MCF 10A (cell line): ENCODE measurements at places on chromosomes 6 and 20. TPM values are rescaled to one million over a fixed set of nuclear protein-coding genes. Genes with fewer than 3 reads are reported as not detected.
A peak's percentile ranks its signal among the peaks of the same experiment; 100 is the strongest.

GRCh38 chr6:150065083-150065482, 3.8 kb downstream of the ULBP3 start:
- no peak for DNase-seq
- H3K4me1 ChIP-seq = peaks cover 2% of the 10 kb centered on the region
- H3K27ac ChIP-seq = no peak overlapping the region
- no peaks in the 10 kb centered on the region for H3K27me3 ChIP-seq

DNA sequence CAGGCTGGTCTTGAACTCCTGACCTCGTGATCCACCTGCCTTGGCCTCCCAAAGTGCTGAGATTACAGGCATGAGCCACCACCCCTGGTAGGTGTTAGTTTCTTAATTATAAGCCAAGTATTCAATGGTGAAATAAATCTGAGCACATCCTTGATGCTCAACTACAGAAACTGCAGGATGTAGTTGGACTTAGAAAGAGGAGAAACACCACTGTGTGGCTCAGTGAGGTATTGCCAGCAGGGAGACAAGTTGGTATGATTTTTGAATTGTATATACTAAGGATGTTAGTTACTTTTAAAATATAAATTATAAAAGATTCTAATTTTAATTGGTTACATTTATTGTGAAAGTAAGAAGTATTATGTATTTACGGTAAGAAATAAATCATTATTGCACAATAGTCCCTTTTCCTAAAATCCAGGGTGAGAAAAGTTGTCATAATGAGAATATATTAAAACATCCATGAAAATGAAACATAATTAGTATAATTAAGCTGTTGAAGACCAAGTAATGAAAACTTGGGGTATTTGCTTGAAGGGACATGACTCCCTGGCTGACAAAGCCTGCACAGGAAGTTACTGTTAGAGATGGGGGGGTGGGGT, 17.6 kb downstream of the SLC18B1 start:
- H3K27ac ChIP-seq = no peak overlapping the region
- no peaks in the 10 kb centered on the region for H3K4me1 ChIP-seq
- H3K4me3 ChIP-seq = no peak overlapping the region
- H3K27me3 ChIP-seq = no peaks in the 10 kb centered on the region
- H3K36me3 ChIP-seq = peaks cover 71% of the 10 kb centered on the region

GRCh38 chr20:13883425-13883824, 98.6 kb downstream of the NDUFAF5 start:
- H3K36me3 ChIP-seq = no peaks in the 10 kb centered on the region
- no peaks in the 10 kb centered on the region for H3K27me3 ChIP-seq
- DNase-seq = no peak
- peaks cover 6% of the 10 kb centered on the region for H3K4me1 ChIP-seq
- H3K4me3 ChIP-seq = no peak overlapping the region

DNA sequence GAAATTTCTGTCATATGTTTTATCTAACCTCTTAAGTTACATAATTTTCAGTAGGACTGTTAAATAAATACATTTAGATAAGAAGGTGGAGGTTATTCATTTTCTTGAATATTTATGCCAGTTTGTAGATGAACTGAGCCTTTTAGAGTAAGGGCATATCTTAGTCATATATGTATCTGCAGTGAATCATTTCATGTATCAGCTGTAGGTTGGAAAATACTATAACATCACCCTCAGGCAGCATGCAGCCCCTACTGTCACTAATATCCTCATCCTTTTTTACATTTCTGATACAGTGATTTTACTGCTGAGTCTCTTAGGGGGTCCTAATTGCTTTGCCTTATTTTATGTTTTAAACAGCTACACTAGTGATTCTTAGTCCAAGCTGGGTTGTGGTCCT, 19.5 kb upstream of the SUMO4 start:
- no peak for DNase-seq
- peaks cover 8% of the 10 kb centered on the region for H3K4me1 ChIP-seq
- no peaks in the 10 kb centered on the region for H3K27me3 ChIP-seq
- no peak overlapping the region for H3K27ac ChIP-seq
- no peak overlapping the region for H3K4me3 ChIP-seq

DNA sequence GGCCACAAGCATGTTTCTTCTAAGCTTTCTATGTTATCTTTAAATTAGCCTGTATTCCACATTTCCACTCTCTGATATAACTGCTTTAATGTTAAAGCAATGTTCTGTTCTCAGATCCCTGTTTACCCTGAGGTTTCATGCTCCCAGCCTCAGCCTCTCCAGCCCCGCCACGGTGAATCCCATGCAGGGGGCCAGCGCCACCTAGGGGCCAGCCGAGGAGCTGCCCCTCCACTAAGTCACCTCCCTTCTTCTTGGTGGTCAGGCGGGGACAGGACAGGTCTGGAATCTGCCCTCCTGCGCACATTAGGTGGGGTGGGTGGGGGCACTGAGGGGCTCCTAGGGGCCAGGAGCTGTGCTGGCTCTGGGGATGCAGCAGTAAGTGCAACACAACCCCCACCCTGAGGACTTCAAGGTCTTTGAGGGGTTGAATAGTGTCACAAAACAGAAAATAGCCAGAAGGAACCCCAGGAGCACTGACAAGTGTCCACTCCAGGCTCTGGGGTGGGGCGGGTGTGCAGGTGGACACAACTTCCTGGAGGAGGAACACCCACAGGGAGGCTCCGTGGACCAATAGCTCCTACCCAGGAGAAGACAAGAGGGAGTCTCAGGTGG, 61.6 kb downstream of the RAB44 start:
- peaks cover 11% of the 10 kb centered on the region for H3K4me1 ChIP-seq
- H3K4me3 ChIP-seq = no peak overlapping the region
- H3K27me3 ChIP-seq = no peaks in the 10 kb centered on the region

- no peak overlapping the region for H3K4me3 ChIP-seq
- H3K27me3 ChIP-seq = no peaks in the 10 kb centered on the region
- no peaks in the 10 kb centered on the region for H3K36me3 ChIP-seq
- H3K27ac ChIP-seq = no peak overlapping the region
- DNase-seq = no peak
- no peaks in the 10 kb centered on the region for H3K4me1 ChIP-seq
These were observed 271.3 kb downstream of the ESR1 start for GRCh38 chr6:152078804-152079203.

Gene TCP1
- 341 and 351 TPM in 2 replicates for total RNA-seq

GRCh38 chr6:3026791-3027626, 27.3 kb downstream of the NQO2 start:
- H3K4me1 ChIP-seq = peaks cover 16% of the 10 kb centered on the region
- DNase-seq = no peak
- no peaks in the 10 kb centered on the region for H3K27me3 ChIP-seq
- H3K27ac ChIP-seq = no peak overlapping the region
- no peak overlapping the region for H3K4me3 ChIP-seq

Gene ADGRG6
- total RNA-seq = 28.8 and 44.2 TPM in 2 replicates

Gene IMPG1
- total RNA-seq = not detected in 2 replicates

- peak; percentile 31 for DNase-seq
- no peak overlapping the region for H3K4me3 ChIP-seq
- H3K27ac ChIP-seq = no peak overlapping the region
- no peaks in the 10 kb centered on the region for H3K36me3 ChIP-seq
- H3K4me1 ChIP-seq = peaks cover 19% of the 10 kb centered on the region
These were observed 592.3 kb downstream of the PHF3 start for GRCh38 chr6:64227863-64228262.

- H3K4me3 ChIP-seq = no peak overlapping the region
- H3K27ac ChIP-seq = no peak overlapping the region
- H3K4me1 ChIP-seq = peaks cover 6% of the 10 kb centered on the region
- no peaks in the 10 kb centered on the region for H3K36me3 ChIP-seq
- no peaks in the 10 kb centered on the region for H3K27me3 ChIP-seq
- no peak for DNase-seq
These were observed 39.8 kb downstream of the SRSF3 start for GRCh38 chr6:36633915-36634314.

Gene DPPA5
- total RNA-seq = not detected in 2 replicates

- H3K4me3 ChIP-seq = no peak overlapping the region
- H3K27ac ChIP-seq = no peak overlapping the region
These were observed 7.3 kb downstream of the EBF4 start for GRCh38 chr20:2699775-2700413.

DNA sequence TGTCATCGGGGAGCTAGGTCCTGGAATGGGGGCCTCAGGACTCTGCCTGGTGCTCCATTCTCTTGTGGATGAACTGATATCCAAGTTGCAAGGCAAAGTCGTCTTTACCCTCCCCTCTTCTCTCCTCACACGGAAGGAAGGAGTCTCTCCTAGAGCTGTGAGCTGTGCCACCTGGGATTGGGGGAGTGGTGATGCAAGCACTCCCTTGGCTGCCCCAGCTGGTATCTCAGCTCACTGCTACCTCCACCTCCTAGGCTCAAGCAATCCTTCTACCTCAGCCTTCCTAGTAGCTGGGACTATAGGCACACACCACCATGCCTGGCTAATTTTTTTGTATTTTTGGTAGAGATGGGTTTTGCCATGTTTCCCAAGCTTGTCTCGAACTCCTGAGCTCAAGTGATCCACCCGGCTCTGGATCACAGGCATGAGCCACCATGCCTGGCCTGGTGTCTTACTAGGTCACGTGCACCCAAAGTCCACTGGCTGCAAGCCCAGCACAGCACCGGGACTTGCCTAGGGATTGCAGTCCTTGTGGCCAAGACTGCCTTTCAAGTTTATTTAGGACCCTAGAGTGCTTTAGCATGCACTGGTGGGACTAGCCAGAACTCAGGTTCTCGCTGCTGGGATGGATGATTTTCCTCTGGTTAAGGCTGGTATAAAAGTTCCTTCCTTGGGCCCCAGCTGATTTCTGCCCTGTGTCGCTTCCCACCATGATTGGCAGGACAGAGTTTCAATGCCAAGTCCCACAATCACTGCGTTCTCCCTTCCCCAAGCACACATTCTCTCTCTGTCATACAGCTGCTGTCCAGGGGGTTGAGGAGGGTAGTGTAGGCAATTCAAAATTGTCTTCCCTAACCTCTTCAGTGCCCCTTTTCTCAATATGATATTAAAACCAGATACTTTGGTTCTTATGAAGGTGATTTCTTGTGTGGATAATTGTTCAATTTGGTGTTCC, 33.5 kb downstream of the SMAP1 start:
- DNase-seq = no peak
- H3K27me3 ChIP-seq = no peaks in the 10 kb centered on the region
- no peak overlapping the region for H3K27ac ChIP-seq
- H3K4me1 ChIP-seq = no peaks in the 10 kb centered on the region

- peak overlapping the region; percentile 32 for H3K4me3 ChIP-seq
- peak; percentile 78 for DNase-seq
- peaks cover 46% of the 10 kb centered on the region for H3K4me1 ChIP-seq
- no peaks in the 10 kb centered on the region for H3K27me3 ChIP-seq
These were observed 59.1 kb upstream of the SUPT3H start for GRCh38 chr6:45436544-45437438.

DNA sequence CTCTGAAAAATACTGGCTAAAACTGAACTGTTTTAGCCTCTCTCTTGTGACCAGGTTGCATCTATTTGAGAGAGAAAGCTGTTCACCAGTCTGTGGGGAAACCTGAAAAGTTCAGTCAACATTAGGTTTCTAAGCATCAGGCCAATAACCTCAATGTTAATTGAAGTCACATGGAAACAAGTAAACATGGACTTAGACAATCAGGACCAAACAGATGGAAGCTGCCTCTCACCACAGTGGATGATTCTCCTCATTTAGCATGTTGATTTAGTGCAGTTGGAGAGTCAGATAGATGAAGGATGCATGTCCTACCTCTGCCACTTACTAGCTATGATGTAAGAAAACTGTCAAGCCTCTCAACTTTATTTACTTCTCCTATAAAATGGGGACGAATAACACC, 18.2 kb downstream of the SCGN start:
- DNase-seq = no peak
- no peaks in the 10 kb centered on the region for H3K36me3 ChIP-seq
- no peak overlapping the region for H3K4me3 ChIP-seq

GRCh38 chr6:52546192-52546591, 30.7 kb downstream of the TRAM2 start:
- H3K27ac ChIP-seq = no peak overlapping the region
- peaks cover 61% of the 10 kb centered on the region for H3K4me1 ChIP-seq
- DNase-seq = no peak
- no peaks in the 10 kb centered on the region for H3K36me3 ChIP-seq
- no peaks in the 10 kb centered on the region for H3K27me3 ChIP-seq

GRCh38 chr6:86949771-86950170, 12.4 kb downstream of the HTR1E start:
- no peak for DNase-seq
- H3K4me3 ChIP-seq = no peak overlapping the region
- no peak overlapping the region for H3K27ac ChIP-seq
- H3K36me3 ChIP-seq = no peaks in the 10 kb centered on the region
- H3K27me3 ChIP-seq = no peaks in the 10 kb centered on the region
